ENCODE measurements at places on chromosomes 6 and 20. TPM values are rescaled to one million over a fixed set of nuclear protein-coding genes. Genes with fewer than 3 reads are reported as not detected.

FBXO9 gene
- total RNA-seq: 36.1 TPM

PGC gene
- total RNA-seq: not detected

ADGRB3 gene
- not detected for total RNA-seq

ZBP1 gene
- total RNA-seq: not detected

MDC1 gene
- total RNA-seq: 3.6 TPM

C20orf141 gene
- total RNA-seq: not detected

MLN gene
- not detected for total RNA-seq

DNA sequence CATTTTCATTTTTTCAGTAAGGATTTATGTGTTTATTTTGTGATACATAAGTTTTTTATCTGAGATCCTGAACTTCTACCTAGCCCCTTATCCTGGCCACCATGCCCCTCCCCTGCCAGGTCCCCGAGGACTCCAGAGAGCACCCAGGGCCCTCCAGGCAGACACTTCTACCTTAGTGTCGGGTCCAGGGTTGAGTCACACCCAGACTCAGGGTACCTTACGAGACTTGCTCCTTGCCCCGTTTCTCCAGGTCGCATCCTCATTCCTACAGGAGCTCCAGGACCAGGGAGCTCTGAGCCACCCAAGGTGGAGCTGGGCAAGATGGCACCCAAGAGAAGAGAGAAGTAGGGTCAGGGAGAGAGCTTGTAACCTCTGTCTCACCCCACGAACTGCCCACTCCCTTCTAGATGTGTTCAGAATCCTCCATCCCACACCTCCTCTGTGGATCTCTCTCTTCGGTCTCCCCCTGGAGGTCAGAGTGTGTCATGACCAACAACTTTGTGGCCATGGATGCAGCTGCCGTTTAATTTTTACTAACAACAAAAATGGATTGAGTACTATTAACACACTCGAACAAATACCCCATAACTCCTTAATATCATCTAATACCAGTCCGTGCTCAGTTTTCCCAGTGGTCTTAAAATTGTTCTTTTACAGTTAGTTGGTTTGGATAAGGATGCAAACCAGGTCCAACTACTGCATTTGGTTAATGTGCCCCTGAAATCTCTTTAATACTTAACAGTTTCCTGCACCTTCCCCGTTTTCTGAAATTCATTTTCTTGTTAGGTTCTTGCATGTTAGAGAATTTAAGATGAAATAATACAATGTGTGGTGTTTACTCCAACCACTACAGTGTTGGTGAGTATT, 130.6 kb upstream of the INSM1 start:
- no peaks in the 10 kb centered on the region for H3K36me3 ChIP-seq
- H3K4me1 ChIP-seq: no peaks in the 10 kb centered on the region
- DNase-seq: peak; percentile 14
- H3K27me3 ChIP-seq: peaks cover 2% of the 10 kb centered on the region

DNA sequence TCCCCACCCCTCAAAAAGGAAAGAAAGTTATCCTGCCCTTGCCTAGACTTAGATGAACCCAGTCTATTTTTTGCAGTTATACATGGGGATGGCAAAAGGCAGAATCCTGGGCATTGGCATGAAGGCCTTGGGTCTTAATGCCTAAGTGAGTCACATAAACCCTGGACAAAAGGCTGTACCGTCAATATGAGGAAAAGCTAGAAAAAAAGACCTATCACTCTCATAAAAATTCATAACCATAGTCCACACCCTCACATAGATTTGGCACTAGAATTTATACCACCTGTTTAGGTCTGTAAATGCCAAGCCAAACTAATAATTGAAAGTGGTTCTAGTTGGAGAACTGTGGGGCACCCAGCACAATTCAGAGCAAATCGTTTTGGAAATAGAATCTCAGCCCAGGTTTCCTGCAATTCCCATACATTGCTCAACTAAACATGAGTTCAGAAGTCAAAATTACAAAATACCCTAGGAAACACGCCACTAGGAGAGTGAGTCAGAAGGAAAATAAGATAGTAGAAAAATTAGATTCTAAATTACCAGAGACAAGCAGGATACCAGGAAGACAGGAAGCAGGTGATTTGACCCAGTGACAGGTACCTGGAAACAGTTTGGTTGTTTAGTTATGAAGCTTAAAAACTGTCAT, 70.4 kb upstream of the FUCA2 start:
- H3K4me3 ChIP-seq: no peak overlapping the region
- H3K27me3 ChIP-seq: no peaks in the 10 kb centered on the region
- peak; percentile 78 for DNase-seq
- H3K27ac ChIP-seq: peak overlapping the region; percentile 22
- no peaks in the 10 kb centered on the region for H3K36me3 ChIP-seq

GRCh38 chr6:13767121-13767808, 47.1 kb downstream of the MCUR1 start:
- DNase-seq: peak; percentile 44
- H3K4me1 ChIP-seq: peaks cover 2% of the 10 kb centered on the region
- H3K36me3 ChIP-seq: no peaks in the 10 kb centered on the region
- H3K4me3 ChIP-seq: peak overlapping the region; percentile 19

GRCh38 chr6:97293198-97293696, 10.2 kb upstream of the MMS22L start:
- peak; percentile 15 for DNase-seq
- no peak overlapping the region for H3K4me3 ChIP-seq
- peaks cover 3% of the 10 kb centered on the region for H3K4me1 ChIP-seq
- H3K27me3 ChIP-seq: no peaks in the 10 kb centered on the region
- H3K36me3 ChIP-seq: no peaks in the 10 kb centered on the region
- no peak overlapping the region for H3K27ac ChIP-seq

- DNase-seq: no peak
- H3K36me3 ChIP-seq: no peaks in the 10 kb centered on the region
- peaks cover 2% of the 10 kb centered on the region for H3K27me3 ChIP-seq
These were observed 27.3 kb upstream of the LAMA2 start for GRCh38 chr6:128855581-128856085.

- no peak overlapping the region for H3K4me3 ChIP-seq
- no peak overlapping the region for H3K27ac ChIP-seq
- H3K27me3 ChIP-seq: no peaks in the 10 kb centered on the region
- DNase-seq: peak; percentile 93
These were observed 48.2 kb upstream of the RALY start for GRCh38 chr20:33945391-33946081.

DNA sequence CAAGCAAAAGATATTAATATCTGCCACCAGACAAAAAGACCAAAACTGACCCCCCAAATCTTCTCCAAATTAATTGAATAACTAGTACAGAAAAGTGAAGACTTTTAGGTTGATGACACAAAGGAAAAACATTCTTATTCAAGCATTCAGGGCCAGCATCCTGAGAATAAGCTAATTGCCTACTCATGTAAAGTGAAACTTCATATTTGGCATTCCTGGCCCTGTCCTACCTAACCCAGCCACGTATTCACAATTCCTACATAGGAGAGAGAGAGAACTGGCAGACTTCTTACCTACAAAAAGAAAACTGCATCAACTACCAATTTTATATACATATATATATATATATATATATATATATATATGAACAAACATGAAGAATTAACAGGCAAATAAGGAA, 4.9 kb upstream of the ASCC3 start:
- H3K4me3 ChIP-seq: no peak overlapping the region
- no peak overlapping the region for H3K27ac ChIP-seq
- peak; percentile 53 for DNase-seq

DNA sequence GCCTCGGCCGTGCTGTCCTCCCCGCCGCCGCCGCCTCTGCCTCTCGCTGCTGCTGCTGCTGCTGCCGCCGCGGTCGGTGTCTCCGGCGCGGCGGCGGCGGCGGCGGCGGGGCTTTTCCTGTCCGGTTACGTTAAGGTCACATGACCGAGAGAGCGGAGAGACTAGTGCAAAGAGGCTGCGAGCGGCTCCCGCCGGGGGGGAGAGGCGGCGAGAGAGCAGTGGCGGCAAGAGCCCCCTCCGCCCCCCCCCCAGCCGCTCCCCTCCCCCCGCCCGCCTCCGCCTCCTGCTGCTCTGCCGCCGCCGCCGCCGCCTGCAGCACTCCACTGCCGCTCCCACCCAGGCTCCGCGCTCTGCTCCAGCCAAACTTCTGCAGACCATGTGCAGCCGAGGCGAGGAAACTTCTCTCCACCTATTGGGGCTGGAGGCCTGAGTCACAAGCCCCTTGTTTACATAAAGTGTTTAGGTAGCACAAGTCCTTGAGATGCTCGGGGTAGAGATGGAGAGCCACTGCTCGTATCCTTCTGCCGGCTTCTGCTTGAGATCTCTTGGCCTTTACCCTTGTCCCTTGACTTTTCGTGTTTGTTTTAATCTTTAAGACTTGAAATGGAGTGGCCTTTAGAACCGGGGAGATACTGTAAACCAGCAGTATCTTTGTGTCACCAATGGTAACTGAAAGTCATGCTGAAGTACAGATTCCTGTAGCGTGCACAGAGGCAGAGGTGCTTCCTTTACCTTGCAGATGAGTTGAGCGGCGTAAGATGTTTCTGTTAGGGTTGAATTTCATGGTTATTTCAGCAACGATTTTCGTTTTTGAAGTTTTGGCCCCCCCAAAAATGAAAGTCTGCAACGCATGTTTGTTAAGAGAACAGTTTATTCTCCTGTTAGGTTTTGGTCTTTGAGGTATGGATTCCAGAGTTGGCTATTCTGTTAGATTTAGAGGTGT, at the start of gene ZBTB2:
Gene ZBTB2 (minus strand): TSS at position 89 of the 943 bp plus-strand sequence. CDS start 17,922 bp downstream, outside the sequence.
- peak; percentile 89 for DNase-seq
- H3K36me3 ChIP-seq: peaks cover 2% of the 10 kb centered on the region
- peak within 1 kb of the TSS; percentile 88 for H3K4me3 ChIP-seq
- no peaks in the 10 kb centered on the region for H3K27me3 ChIP-seq
- H3K27ac ChIP-seq: peak within 1 kb of the TSS; percentile 98
- peaks cover 7% of the 10 kb centered on the region for H3K4me1 ChIP-seq

- no peaks in the 10 kb centered on the region for H3K4me1 ChIP-seq
- H3K36me3 ChIP-seq: no peaks in the 10 kb centered on the region
- DNase-seq: peak; percentile 15
- no peak overlapping the region for H3K27ac ChIP-seq
- peaks cover 5% of the 10 kb centered on the region for H3K27me3 ChIP-seq
- H3K4me3 ChIP-seq: no peak overlapping the region
These were observed 22.7 kb downstream of the SLC12A5 start for GRCh38 chr20:46051556-46052308.

- no peaks in the 10 kb centered on the region for H3K27me3 ChIP-seq
- no peaks in the 10 kb centered on the region for H3K4me1 ChIP-seq
- no peak for DNase-seq
- H3K36me3 ChIP-seq: no peaks in the 10 kb centered on the region
- no peak overlapping the region for H3K27ac ChIP-seq
- no peak overlapping the region for H3K4me3 ChIP-seq
These were observed 166.8 kb upstream of the CARMIL1 start for GRCh38 chr6:25112322-25112773.

- H3K4me1 ChIP-seq: no peaks in the 10 kb centered on the region
- H3K36me3 ChIP-seq: no peaks in the 10 kb centered on the region
- no peak for DNase-seq
- H3K27ac ChIP-seq: no peak overlapping the region
- no peaks in the 10 kb centered on the region for H3K27me3 ChIP-seq
These were observed 408.6 kb upstream of the ADGRB3 start for GRCh38 chr6:68226460-68226859.

GRCh38 chr6:27667657-27668441, 194.9 kb upstream of the ZNF184 start:
- no peak overlapping the region for H3K27ac ChIP-seq
- no peaks in the 10 kb centered on the region for H3K36me3 ChIP-seq
- H3K4me1 ChIP-seq: peaks cover 1% of the 10 kb centered on the region
- DNase-seq: no peak

DNA sequence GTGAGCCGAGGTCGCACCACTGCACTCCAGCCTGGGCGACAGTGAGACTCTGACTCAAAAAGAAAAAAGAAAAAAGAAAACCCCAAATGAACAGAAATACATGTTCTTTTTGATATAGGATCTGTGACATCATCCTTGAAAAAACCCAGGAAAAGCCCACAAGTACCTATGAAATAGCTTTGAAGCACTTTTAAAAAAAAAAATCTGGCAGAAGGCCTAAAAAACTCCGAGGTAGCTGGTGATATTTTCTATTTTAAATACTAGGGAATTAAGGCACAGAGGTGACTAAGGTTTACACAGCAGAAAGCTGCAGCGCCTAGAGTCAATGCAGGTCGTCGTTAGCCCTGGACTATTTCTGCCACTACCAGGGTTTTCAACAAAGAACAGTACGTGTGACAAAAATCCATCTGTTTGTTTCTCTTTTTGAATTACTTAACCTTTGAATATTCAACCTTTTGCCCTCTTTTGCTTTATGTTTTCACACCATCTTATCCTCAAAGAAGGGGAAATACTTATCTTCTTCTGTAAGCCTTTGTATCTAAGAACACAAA, 39.4 kb upstream of the EEF1A1 start:
- H3K36me3 ChIP-seq: no peaks in the 10 kb centered on the region
- no peak overlapping the region for H3K4me3 ChIP-seq
- H3K27ac ChIP-seq: no peak overlapping the region
- no peak for DNase-seq
- no peaks in the 10 kb centered on the region for H3K27me3 ChIP-seq
- peaks cover 2% of the 10 kb centered on the region for H3K4me1 ChIP-seq

GRCh38 chr6:166477647-166478365, 95.1 kb upstream of the MPC1 start:
- H3K36me3 ChIP-seq: peaks cover 34% of the 10 kb centered on the region
- no peaks in the 10 kb centered on the region for H3K4me1 ChIP-seq
- no peak for DNase-seq
- no peak overlapping the region for H3K27ac ChIP-seq
- no peaks in the 10 kb centered on the region for H3K27me3 ChIP-seq

Data from IMR-90 (cell line).